ENCODE measurements at places on chromosomes 3 and 15.

GRCh38 chr3:42721690-42722089 lies 19.1 kb upstream of the HHATL start:
- DNase-seq = no peak

DNA sequence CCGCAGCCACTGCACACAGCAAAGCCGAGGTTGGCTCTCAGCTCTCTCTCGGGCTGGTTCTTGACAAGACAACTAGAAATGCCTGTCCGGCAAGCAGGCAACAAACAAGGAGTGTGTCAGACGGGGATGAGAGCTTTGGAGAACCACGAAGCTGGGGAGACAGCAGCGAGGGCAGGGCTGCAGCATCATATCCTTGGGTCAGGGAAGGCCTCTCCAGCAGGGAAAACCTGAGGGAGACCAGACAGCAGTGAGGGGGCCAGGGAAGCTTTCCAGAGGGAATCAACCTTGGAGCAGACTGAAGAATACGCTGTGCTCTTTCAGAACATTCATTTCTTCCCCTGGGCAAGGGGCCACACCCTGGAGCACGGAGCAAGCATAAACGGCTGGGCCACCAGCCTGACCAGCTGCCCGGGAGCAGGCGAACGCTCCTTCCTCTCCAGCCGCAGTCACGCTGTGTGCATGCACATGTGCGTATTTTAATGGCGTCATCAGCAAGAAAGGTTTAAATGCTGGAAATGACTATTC lies 58.7 kb downstream of the CHSY1 start:
- DNase-seq = peak; percentile 82

DNA sequence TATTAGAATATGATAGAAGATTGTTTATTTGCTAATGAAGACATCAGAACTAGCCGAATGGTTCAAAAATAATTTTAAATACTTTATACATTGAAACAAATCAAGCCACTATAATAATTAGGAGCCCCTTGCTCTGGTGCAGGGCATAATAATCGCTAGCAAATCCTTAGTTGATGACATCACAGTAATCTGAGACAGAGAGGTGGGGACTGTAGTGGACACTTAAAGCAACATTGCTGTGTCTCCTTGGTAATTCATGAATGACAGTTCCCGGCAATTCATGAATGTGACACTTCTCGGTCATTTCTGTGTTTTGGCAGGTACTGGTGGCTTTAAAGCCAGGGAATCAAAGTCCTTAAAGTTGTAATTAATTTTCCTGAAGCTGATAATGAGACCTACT lies 114.3 kb downstream of the PPM1L start:
- no peak for DNase-seq

DNA sequence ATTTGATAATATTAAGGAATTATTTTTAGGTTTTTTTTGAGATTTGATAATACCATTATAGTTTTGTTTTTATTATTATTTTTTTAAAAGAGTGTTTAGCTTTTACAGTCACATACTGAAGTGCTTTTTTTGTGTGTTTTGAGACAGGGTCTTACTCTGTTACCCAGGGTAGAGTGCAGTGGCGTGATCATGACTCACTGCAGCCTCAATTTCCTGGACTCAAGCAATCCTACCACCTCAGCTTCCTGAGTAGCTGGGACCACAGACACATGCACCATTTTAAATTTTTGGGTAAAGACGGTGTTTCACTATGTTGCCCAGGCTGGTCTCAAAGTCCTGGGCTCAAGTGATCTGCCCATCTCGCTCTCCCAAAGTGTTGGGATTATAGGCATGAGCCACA lies 73.0 kb downstream of the SUMF1 start:
- DNase-seq = no peak

GRCh38 chr3:100470951-100471350 lies 21.5 kb upstream of the TMEM45A start:
- no peak for DNase-seq

DNA sequence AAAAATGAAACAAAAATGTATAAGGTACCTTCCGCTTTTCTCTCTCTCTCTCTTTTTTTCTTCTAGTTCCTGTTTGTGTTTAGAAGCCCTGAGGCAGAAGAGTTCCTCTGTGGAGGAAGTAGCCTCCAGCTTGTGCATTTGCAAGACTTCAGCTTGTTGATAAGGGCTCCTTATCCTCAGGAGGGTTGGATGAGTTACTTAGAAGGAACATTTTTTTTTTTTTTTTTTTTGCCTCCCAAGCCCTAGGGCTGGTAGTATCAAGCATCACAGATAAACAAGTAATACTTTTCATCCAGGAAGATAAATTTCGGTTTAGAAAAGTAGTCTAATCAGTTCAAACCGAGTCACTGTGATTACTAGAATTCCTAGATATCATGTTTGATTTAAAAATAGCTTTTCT lies 91.0 kb upstream of the CBLB start:
- no peak for DNase-seq

- DNase-seq = no peak
Measured at GRCh38 chr3:86225461-86225860, 765.5 kb downstream of the VGLL3 start.

DNA sequence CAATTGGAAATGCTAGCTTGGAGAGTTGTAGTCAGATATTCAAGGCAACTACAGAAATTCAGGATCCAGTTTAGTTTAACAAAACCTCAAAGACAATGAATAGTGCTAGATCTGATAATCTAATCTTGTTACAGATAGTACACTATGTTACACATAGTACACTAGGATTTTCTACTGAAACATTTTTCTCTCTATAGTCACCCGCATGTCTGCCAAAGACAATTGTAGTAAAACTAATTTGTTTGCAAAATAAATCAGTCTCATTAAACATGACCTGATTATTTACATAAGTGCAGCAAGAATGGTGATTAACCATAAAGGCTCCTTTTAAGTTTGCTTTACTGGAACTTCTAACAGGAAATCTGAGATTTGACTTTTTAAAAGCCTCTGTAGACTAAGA lies 52.0 kb downstream of the ILDR1 start:
- DNase-seq = no peak

- DNase-seq = no peak
Measured at GRCh38 chr3:126958638-126959085, 24.3 kb upstream of the PLXNA1 start.

DNA sequence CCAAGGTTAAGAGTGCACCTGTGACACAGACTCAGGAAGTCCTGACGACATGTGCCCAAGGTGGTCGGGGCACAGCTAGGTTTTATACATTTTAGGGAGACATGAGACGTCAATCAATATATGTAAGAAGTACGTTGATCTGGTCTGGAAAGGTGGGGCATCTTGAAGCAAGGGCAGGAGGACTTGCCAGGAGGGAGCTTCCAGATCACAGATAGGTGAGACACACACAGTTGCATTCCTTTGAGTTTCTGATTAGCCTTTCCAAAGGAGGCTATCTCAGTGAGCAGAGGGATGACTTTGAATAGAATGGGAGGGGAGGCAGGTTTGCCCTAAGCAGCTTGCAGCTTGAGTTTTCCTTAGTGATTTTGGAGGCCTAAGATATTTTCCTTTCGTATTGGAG lies 257.4 kb downstream of the CGGBP1 start:
- DNase-seq = no peak

DNA sequence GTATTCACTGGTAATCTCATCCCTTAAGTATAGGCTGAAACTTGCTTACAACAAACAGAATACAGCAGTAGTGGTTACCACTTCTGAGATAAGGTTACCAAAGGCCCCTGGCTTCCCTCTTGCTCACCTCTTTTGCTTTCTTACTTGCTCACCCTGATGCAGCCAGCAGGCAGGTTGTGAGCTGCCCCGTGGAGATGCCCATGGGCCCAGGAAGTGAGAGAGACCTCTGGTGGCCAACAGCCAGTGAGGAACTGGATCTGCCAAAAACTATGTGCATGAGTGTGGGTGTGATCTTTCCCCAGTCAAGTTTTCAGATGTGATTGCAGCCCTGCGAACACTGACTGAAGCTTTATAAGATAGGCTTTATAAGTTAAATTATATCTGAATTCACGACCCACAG lies 48.7 kb downstream of the NMNAT3 start:
- no peak for DNase-seq

DNA sequence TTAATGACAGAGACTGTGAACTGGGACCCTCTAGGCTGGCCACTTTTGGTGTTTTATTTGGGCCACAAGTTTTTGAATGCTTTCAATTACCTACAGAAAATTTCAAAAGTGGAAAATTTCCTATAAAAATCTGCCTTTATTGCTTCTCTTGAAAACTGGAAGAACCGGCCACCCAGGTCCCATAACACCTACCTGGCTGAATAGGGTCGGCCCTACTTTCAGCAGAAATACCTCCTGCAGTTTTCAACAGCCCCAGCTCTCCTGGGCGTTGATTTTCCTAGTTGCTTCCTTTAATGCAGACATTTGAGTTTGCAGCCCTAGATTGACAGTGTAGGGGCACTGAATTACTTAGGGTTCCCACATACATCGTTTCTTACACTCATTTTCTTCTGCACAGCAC lies 719 bp upstream of the SRPRB start:
- no peak for DNase-seq

DNA sequence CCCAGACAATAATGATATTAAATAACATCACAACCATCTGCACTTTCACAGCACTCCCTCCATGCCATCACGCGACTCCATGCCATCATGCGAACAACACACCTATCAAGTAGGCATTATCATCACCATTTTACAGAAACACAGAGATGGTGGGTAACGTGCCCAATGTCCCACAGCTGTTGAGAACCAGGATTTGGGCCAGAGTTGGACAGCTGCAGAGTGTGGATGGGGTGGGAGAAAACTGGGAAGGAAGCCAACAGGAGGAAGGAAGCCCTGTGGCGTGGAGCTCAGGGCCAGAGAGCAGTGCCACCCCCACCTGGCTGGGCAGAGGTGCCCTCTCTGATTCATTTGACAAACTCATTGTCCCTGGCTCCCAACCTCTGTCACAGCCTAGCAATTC lies 29.0 kb downstream of the RBPMS2 start:
- DNase-seq = no peak

DNA sequence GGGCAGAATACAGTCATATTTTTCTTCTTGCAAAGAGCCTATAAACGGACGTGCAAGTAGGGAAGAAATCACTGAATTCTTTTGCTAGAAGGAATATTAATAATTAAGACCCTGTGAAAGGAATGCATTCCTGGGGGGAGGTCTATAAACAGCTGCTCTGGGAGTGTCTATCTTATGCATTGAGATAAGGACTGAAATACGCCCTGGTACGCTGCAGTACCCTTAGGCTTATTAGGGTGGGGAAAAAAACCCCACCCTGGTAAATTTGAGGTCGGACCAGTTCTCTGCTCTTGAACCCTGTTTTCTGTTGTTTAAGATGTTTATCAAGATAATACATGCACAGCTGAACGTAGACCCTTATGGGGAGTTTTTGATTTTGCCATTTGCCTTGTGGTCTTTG lies 100.0 kb upstream of the KBTBD8 start:
- no peak for DNase-seq

DNA sequence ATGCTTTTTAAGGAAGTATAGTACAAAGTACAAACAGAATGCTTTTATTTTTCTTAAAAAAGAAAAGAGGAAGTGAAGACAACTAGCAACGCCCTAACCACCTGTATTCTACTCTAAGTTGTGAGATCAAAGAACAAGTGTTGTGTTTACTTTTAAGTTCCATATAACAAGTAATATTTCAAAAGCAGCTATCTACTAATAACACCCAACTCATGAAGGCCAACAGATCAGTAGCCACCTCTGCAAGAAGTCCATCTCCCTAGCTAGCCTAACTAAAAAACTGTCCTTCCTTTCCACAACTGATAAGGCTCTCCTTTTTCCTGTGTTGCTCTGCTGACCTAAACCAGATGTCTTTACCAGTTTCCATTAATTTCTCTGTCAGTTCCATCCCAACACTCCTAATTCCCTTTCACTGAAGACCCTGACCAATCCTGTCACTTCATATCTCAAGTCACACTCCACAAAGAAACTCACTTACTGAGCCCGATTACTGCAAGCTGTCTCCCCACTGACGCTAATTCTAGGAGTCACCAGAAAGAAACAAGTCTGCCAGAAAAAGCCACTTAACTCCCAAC lies 26.9 kb downstream of the PHC3 start:
- no peak for DNase-seq

DNA sequence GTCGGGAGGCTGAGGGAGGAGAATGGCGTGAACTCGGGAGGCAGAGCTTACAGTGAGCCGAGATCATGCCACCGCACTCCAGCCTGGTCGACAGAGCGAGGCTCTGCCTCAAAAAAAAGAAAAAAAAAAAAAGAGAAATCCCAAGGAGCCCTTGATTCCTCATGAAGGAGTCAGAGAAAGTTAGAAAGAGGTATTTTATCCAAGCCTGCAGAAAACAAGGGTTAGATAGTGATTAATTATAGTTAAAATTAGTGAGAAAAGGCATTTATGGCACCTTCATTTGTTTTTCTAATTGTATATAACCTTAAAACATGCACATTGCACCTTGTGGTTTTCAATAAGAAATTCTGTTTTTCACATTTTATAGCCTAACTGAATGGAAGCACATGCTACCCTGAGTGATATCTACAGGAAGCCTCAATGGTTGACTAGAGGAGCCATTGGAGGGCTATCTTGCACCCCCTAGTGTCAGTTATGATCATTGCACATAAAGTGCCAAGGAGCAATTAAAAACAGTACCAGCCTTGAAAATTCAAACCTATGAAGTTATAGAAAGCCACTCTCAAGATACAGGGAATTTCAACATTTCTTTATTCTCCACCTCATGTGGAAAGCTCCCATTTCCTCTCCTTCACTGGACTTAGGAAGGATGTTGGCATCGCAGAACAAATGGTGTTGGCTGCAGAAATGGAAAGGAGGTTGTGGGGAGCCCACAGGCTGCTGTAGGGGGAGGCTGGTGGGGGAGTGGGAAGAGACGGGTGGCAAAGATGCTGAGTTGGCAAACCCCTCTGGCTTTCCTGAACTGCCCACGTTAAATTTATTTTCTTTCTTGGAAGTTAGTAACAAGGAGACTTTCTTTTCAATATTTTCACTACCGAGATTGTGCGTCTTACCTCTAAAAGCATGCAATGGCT lies 48.5 kb downstream of the ITGA11 start:
- DNase-seq = no peak

DNA sequence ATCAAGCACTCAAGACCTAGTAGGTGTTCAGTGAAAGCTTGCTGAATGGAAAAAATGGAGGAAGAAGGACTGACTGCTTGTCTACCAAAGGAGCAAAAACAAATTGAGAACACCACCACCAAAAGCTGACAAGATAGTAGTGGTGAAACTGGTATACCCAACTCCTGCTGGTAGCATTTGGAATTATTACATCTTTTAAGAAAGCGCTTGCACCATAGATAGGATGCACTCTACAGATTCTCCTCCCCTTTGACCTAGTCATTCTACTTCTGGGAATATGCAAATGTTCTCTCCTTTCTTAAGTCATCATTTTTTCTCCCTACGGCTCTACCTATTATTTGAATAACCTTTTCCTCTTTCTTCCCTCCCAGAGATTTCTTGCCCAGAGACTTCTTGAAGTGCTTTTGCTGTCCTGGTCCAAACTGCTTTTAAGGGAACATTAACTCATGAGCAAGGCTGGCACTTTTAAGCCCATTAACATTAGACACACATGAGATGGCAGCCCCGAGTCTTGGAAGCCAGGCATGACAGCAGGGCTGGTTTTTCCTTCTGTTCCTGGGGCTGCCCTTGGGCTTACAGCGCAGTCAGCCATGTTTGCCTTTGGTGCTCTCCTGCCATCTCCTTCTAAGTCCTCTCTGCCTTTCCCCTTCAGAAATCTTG lies 75.0 kb upstream of the TLE3 start:
- DNase-seq = no peak
